Mucosa of gallbladder (tissue), 1 donor: ENCODE measurements at places on chromosomes 6 and 20. TPM values are rescaled to one million over a fixed set of nuclear protein-coding genes. Genes with fewer than 3 reads are reported as not detected.

PM20D2 gene
- total RNA-seq = 17.3 TPM

GRCh38 chr6:39362487-39362865, 40.0 kb upstream of the KCNK16 start:
- no peak for DNase-seq

GRCh38 chr6:84998223-84998622, 233.8 kb upstream of the TBX18 start:
- no peak for DNase-seq

DNA sequence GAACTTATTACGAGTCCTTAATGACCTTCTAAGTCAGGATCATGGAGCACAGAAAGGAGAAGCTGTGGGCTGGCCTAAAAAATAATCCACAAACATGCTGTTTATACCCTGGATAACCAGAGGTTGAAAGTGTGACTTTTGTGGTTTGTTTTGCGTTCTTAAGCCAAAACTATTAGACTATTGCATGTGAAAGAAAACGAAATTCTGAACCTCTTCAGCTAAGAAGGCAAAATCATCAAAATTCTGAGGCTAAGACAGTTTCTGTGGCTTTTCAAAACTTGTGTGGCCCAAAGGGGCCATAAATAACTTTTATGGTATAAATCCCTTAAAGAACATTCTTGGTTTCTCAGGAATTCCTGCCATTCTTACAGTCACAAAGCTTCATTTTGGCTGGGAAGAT, 251.0 kb downstream of the UST start:
- no peak for DNase-seq

- no peak for DNase-seq
These were observed 110.4 kb upstream of the ARMC2 start for GRCh38 chr6:108737594-108738546.

- DNase-seq = no peak
These were observed 252.3 kb downstream of the LY86 start for GRCh38 chr6:6840831-6841291.

GRCh38 chr6:145260484-145261175, 474.7 kb downstream of the EPM2A start:
- no peak for DNase-seq

- peak; percentile 88 for DNase-seq
These were observed at the start of gene HMGN4 for GRCh38 chr6:26537846-26538571. TSS of gene HMGN4 (plus strand) at chr6:26538366. CDS start at chr6:26545207, 6,841 bp downstream.
